Left lung (tissue), 14 donors: ENCODE measurements at places on chromosomes 6 and 20.
A peak's percentile ranks its signal among the peaks of the same experiment; 100 is the strongest.

DNA sequence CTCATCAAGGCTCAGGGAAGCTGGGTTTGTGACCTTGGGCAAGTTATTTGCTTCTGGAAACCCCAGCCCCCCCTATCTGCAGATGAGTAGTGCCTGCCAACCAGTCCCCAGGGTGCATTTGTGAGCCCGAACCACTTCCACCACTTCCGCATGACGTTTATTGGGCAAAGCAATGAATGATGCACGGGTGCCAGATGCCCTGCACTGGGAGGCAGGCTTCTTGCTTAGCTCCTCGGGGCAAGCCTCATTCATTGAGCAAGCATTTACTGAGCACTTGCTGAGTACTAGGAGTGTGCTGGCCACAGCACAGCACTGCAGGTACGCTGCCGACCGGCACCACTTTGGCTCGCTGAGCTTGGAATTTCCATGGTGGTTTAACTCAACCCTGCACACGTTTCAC, 60.2 kb downstream of the GNAS-AS1 start:
- no peak for DNase-seq

DNA sequence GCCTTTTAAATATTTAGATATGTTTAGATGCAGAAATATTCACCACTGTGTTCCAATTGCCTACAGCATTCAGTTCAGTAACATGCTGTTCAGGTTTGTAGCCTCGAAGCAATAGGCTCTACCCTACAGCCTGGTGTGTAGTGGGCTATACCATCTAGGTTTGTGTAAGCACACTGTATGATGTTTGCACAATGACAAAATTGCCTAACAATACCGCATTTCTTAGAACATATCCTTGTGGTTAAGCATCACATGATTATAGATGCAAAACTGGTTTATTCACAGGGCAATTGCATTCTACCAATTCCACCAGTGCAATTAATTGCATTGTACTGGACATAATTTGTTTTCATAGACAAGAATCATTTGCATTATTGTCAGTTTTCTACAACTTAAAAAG, 7.9 kb upstream of the SLC22A16 start:
- DNase-seq, result no peak

DNA sequence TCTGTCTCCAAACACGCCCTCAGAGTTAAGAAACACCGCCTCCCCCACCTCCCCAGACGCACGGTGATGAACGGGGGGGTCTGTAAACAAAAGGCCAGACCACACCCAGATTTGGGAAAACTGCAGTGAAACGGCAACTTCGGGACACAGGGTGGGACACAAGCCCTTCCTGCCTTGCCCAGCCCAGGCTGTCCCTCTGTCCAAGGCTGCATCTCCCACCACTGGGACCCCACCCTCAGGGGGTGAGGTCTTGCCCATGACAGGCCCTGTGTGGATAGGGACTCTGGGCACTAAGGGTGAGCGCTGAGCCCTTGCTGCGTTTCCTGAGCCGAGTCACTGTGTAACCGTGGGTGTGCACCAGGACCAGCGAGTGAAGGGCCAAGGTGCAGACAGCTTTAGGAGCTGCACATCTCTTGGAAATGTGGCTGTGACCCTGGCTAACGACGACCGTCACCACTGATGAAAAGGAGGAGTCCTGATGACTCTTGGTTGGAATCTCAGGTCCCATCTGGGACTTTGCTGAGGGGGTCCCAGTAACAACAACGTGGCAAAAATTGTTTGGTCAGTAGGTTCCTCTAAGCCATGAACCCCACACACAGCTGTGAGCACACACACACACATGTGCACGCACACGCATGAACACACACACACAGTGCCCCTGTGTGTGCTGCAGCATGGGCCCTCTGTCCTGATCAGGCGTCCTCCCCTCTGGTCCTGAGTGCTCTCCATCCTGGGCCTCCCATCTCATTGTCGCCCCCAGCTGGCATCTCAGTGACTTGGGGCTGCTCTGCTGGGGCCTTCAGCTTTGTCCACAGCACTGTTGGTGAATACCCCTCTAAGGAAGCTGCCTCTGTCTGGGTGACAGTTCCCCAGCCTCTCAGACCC, 100.6 kb downstream of the RAMACL start:
- no peak for DNase-seq

DNA sequence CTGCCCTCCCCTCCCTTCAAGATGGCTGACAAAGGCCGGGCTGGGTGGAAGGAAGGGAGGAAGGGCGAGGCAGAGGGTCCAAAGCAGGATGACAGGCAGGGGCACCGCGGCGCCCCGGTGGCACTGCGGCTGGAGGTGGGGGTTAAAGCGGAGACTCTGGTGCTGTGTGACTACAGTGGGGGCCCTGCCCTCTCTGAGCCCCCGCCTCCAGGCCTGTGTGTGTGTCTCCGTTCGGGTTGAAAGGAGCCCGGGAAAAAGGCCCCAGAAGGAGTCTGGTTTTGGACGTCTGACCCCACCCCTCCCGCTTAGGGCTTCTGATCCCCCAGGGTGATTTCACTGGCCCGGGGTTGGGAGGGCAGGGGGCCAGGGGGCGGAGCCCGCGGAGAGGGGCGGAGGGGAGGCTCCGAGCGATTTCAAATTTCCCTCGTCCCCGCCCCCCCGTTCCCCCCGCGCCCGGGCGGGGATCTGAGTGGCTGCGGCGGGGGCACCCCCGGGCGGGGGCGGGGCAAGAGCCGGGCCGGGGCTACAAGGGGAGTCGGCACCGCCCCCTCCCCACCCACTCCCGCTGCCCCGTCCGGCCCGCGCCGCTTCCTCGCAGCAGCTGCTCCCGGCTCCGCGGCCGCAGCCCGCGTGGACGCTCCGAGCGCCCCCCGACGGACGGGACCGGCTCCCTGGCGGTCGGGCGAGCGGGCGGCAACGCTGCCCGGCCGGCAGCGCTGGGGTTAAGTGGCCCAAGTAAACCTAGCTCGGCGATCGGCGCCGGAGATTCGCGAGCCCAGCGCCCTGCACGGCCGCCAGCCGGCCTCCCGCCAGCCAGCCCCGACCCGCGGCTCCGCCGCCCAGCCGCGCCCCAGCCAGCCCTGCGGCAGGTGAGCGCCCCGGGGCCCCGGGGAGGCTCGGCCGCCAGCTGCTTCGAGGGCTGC, at the start of gene DNMT3B:
Gene DNMT3B, plus strand, starts transcription at position 555 of the 923 bp plus-strand sequence. CDS start 17,939 bp downstream, outside the sequence.
- DNase-seq, result peak; percentile 87

- peak; percentile 31 for DNase-seq
These were observed 16.2 kb upstream of the RSPO3 start for GRCh38 chr6:127102299-127102698.

DNA sequence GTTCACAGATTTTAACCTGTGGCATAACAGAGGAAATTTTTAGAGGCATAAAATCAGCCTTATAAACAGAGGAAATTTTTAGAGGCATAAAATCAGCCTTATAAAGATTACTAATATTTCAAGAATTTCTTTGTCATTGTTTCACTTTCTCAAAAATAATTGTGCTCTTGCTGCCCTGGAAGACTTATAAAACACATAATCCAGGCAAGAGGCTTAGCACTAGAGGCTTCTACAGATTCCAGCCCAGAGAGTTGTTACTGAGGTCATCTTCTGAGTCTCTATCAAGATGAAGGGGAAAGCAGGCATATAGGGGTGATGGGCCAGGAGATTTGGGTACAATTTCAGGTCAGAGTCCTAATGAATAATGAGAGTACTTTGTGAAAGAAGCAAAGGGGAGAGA, 85.7 kb downstream of the RFPL4B start:
- DNase-seq, result no peak

GRCh38 chr6:143328876-143329275, 121.6 kb downstream of the ADAT2 start:
- DNase-seq, result no peak

DNA sequence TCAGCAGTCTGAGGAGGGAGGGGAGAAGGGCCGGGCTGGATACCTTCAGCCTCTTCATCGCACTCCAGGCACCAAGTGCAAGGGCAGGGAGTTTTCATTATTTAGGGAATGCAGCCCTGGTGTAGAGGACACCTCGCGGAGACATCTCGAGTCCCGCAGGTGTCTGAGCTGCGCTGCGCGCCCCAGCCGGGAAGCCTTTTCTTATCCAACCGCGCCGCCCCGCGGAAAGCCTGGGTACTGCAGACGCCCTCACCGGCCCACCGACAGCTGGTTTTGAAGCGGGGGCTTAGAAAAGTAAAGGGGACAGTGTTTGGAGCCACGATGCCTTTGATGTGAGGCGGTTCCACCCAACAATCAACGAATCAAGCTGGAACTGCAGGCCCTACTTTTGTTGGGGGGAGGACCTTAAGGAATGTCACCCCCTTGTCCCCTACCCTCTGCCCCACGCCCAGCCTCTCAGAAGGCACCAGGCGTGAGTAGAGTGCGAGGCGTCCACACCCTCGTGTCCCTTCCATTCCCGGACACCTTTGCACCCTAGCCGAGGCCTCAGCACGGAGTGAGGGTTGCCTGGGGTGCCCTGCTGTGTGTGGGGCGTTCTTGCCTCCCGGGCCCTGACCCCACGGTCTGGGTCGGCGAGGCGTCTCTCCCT, 8.6 kb downstream of the NKX2-2 start:
- no peak for DNase-seq

GRCh38 chr6:56914798-56915658, 39.9 kb upstream of the BEND6 start:
- DNase-seq, result no peak

DNA sequence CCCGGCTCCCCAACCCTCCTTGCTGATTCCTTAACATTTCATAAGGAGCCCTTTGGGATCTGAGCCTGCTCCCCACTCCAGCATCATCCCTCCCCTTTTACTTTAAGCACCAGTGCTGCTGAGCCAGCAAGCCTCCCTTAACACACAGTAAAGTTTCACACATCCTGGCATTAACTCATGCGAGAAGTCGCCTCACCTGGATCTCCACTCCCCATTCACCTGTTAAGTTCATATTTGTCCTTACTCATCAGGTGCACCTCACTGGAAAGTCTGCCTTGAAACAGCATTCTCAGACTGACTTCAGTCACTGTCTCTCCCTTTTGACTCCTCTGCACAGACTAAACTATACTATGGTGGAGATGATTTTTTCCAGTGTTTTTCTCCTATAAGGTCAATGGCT, 47.8 kb upstream of the MAP7 start:
- no peak for DNase-seq

DNA sequence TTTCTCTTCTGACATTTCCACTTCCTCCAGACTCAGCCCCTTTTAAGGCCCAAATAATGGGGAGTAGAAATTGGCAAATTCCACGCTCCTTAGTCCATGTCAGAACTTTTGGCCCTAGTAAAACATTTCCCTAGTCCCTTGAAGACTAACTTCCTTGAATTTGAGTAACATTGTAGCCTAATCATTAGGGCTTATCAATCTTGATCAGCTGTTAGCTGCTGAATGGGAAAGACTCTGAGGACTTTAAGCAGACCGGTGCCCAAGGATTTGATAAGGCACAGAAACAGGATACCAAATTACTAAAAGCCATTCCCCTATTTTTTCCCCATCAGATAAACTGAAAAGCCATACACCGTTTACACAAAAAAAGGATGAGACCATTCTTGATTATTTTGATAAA, 37.0 kb upstream of the ECI2 start:
- no peak for DNase-seq

DNA sequence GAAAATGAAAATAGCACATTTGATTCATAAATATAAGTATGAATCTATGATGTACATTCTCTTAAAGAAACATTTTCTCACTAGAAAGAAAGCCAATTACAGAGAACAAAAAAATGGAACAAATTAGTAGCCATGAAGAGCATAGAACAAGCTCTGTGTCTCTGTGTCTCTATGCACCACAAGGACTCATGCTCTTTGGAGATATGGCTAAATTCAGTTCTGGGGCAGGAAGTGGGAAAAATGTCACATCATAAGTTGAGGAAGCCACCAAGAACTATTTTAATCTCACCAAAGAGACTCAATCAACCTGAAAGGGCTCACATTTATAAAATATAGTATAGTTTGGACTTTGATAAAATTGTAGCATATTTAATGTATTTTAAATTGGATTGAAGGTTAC, 1259.8 kb upstream of the GJE1 start:
- DNase-seq, result no peak

GRCh38 chr6:7649037-7649810, 59.2 kb downstream of the SNRNP48 start:
- no peak for DNase-seq

- DNase-seq, result no peak
These were observed 1.2 kb upstream of the PHACTR3 start for GRCh38 chr20:59603176-59603575.

- no peak for DNase-seq
These were observed 27.5 kb downstream of the EPB41L1 start for GRCh38 chr20:36181934-36182603.
